ENCODE measurements at places on chromosomes 1 and 21.

- peak; percentile 69 for DNase-seq
These were observed 58.2 kb downstream of the BCL9 start for GRCh38 chr1:147599362-147600118.

- DNase-seq: no peak
These were observed 39.9 kb downstream of the ACP6 start for GRCh38 chr1:147630447-147630846.

DNA sequence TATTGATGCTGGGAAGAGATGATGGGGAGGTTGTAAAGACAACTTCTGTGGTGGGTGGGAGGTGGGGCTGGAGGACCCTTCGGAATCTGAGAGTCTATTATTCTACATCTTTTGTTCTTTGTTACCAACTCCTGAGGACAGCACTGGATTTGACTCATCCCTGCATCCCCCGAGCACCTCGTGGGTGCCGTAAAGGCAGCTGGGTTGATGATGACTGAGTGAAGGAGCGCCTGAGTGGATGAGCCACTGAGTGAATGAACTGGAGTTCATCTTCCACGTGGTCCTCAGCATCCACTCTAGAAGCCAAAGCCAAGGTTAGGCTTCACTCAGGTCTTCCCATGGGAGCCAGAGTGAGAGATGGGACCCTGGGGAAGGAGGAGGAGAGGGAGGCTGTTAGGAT, 77.6 kb downstream of the LRRN2 start:
- no peak for DNase-seq

- no peak for DNase-seq
These were observed 546 bp downstream of the ELOVL1 start for GRCh38 chr1:43367026-43367903.
